ENCODE measurements at places on chromosomes 13 and 19. TPM values are rescaled to one million over a fixed set of nuclear protein-coding genes. Genes with fewer than 3 reads are reported as not detected.
A peak's percentile ranks its signal among the peaks of the same experiment; 100 is the strongest.

Gene FXYD7
- polyA plus RNA-seq = 0.65 TPM

Gene JSRP1
- polyA plus RNA-seq = 111 TPM

Gene FFAR2
- polyA plus RNA-seq = 0.65 TPM

GRCh38 chr13:111080642-111081041, 34.5 kb upstream of the ARHGEF7 start:
- no peak for DNase-seq

DNA sequence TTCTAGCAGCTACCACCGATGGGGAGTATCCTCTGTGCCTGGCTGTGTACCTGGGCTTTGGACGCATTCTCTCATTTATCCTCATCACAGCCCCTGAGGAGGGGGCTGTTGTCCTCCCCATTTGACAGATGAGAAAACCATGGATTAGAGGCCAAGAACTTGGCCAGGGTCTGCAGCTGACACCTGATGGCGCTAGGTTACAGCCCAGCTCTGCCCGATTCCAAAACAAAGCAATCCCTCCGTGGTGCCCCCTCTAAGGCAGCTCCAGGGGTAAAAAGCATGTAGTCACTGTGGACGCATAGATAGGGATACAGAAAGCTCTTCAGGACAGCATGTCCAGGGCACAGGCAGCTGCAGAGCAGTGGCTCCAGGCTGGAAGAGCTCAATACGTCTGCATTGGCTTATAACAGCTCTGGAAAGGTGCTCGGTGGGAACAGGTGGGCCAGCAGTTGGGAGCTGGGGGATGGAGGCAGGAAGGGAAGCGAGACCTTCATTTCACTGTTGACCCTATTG, 35.4 kb upstream of the UQCRFS1 start:
- DNase-seq = no peak

GRCh38 chr13:49071341-49071937, 95.7 kb downstream of the FNDC3A start:
- DNase-seq = no peak

DNA sequence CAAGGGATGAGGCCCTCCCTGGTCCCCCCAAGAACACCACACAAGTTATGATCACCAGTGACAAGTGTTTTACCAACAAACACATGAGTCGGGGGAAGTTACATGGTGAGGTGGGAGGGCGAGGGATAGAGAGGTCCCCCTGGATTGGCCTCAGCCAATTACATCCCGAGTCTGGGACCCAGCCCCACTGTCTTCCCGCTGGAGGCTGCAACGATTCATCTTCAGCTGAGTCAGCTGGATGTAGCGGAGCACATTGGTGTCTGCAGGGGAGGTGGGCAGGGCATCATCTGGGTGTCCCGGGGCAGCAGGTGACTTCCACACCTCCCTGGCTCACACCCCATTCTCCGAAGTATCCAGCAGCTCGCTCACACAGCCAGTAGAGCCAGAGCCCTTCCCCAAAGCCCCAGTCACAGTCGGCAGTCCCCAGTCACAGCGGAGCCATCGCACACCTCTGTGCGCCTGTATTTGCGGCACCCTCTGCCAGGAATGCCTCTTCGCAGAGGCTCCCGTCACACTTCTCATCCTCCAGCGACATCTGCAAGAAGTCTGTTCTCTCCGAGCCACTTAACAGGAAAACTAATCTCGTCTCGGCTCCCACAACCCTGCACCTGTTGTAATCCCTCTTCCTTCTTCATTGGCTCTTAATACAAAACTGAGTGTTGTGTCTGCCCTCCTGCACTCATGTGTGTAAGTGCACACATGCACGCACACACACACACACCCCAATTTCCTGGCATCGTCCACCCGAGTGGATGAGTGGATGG, 2.0 kb downstream of the TTC9B start:
- DNase-seq = no peak

GRCh38 chr13:41061914-41062837, 867 bp downstream of the WBP4 start:
- DNase-seq = no peak

- DNase-seq = no peak
These were observed 24.3 kb upstream of the DCUN1D2 start for GRCh38 chr13:113514847-113515246.

- no peak for DNase-seq
These were observed 2.7 kb upstream of the ZIC2 start for GRCh38 chr13:99978799-99979452.

DNA sequence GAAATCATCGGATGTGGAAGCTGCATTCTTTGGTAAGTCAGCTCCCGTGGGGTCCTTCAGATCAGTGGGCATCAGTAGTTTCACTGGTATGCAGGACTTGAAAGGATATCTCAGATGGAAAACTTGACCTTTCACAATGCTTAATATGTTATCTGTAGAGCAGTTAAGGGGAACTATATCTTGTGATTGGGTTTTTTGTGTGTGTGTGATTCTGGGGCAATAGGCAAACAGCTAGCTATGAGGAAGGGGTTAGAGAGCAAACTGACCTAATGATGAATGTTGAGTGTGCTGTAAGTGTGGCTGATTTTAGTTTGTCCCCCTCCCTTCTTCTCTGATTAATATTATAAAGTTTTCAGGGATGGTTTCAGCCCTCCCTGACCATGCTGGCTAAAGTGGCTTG, 53.3 kb downstream of the ACSBG2 start:
- no peak for DNase-seq

DNA sequence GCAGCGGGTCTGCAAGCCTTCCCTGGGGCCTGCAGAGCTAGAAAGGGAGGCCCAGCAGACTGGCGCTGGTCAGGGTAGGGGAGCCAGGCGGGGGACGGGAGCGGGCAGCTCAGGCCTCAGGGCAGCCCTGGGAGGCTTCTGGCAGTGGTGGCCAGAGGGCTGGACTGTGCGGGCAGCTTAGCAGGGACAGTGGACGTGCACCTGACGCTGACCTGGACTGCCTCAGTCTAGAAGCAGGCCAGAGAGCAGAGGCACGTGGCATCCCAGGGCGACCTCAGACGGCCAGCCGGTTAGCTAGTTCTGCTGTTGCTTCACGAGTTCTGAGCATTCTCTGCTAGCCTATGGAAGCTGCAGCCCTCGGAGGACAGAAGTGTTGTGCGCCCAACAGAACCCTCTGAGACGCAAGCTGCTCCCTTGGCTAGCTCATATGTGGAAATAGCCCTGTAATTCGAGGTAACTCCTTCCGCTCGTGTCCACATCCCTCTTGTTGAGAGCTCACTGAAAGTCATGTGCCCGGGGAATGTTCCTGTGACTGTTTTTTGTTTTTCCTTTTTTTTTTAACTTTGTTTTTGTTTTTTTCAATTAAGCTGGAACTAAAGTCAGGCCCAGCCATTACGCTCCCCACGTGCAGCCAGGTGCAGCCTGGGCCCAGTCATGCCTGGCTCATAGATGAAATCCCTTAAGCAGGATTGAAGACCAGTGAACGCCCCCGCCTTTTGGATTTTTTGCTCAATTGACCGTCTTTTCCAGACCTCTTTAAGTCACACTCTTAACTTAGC, 1.9 kb upstream of the FAM174C start:
- DNase-seq = no peak

DNA sequence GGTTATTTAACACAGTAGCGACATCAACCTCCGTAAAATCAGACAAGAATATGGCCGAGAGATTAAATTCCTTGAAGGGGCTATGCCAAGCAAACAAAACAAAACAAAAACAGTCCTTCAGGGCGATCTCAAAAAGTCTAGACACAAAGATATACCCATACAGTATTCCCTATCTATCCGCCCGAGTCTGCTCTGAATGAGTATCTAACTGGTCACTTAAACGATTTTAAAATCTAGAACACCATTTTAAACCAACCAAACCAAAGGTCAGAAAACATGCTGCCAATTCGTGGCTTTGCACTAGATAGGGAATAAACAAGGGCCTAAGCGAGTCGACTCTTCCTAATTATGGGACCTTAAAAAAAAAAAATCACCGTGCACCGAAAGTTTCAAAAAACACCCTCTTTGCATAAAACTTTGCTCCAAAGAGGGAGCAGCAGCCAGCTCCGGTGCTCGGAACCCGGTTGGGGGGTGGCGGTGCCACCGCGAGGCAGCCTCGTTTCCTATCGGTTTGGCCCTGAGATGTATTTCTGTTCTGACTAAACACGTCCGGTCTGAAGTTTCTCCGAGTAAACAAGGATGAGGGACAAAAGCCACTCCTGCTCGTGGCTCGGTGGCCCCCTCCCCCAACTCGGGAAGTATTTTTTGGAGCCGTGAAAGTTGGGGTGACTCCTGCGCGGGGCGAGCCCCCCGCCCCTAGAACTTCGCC, 1.8 kb downstream of the HMGB1 start:
- DNase-seq = peak; percentile 64

DNA sequence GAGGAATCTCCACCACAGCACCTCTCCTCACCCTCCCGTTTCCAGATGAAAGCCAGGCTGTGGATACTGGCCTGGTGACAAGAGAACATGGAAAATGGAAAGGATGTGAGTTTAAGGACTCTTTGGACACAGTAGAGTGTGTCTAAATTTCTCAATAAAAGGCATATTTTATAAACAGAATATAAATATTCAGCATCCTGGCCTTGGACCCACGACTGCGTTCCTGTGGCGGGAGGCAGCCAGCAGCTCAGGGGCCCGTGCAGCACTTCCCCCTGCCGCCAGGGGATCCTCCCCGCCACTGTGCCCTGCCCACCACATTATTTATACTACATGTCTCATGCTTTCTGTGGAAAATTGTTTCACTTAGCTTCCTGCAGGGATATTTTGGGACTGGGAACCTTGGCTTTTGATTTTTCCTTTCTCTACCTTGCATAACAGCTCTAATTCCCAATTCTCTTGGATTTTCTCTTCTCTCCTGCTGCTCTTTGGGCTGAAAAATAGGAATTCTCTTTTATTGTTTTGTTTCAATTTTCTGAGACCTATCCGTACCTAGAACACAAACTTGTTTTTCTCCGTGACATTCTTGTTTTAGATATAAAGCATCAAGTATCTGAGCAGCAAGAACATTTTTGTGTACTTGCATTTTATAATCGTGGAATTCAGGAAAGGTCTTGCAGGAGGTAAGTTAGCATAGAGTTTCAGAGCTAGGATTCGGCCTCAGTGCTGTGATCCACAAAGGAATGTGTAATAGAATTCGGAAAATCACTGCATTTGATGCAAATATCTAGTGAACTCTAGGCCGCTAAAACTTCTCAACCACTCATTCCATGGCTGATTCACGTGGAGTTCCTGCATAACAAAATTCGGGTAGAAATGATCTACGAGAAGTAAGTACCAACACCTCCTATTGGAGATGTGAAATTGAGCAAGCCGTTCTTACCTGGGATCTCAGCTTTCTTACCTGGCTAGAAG, 107.7 kb upstream of the SPATA13 start:
- peak; percentile 59 for DNase-seq

- no peak for DNase-seq
These were observed 10.7 kb downstream of the NLRP8 start for GRCh38 chr19:55958356-55958755.

DNA sequence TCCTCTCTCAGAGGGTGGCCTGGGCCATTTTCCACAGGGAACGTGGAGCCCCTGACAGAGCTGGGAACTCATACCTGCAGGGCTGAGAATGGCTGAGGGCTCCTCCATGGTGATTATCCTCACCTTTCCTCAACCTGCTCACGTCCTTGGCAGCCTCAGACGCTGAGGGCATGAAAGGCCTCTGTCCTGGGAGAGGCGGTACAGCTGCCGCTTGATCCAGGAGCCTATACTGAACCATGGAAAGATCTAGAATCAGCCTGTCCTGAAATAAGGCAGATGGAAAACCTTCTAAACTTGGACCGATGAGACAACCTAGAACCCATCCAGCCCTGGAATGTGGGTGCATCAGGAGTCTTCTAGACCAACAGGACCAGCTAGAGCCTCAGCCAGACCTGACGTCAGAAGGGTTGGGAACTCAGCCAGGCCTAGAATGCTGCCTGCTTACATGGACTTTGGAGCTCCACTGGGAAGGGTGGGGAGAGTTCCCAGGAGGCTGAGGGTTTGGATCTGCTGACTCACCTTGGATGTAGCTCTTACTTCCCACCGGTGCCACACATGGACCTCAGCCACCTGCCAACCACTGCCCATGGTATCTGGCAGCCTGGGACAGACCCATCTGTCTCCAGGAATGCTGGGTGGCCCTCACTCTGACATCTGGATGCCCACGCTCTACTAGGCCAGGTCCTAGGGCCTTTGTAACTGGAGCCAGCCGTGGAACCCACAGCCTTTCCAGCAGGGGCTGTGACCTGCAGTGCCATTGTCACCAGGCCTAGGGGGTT, 7.5 kb downstream of the KCTD15 start:
- DNase-seq = peak; percentile 44

GRCh38 chr13:21849323-21849722, 178.4 kb downstream of the FGF9 start:
- DNase-seq = no peak

DNA sequence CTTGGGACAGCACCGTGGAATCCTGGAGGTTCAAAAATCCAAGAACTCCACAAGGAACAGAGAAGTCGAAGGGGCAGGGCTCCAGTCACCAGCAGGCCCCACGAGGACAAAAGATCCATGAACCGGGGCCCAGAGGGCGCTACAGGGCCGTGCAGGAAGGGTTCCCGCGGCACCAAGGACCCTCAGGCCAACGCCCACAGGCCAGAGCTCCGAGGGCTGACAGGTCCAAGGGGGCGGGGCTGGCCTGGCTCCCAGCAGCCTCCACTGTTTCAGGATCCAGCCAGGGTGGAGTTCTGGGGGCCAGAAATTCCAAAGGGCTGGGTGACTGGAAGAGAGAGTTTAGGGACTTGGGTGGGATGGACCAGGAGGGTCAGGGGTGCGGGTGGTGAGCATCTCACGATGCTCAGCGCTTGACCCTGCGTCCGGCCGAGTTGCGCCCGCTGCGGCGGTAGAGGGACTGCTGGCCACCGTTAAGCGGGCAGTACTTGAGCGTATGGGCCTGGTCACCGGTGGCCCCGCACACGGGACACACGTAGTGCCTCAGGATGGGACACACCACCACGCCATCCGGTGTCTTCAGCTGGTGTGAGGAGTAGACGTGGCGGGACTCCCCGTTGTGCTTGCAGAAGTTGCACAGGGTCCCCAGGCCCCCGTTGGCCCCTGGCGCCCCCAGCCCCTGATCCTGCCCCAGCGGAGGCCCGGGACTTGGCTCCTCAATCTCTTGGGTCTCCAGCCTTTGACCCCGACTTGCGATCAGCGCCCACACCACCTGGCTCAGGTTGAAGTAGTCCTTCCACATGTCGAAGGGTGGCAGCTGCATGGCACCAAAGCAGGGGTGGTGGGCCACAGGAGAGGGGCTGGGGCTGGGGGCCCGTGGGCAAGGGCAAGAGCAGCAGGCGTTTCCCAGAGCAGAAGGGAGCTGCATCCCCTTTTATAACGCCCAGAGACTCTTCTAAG, at the start of gene NANOS2:
TSS of gene NANOS2 (minus strand) at position 905 of the 957 bp plus-strand sequence. CDS start at position 820, 85 bp downstream.
- no peak for DNase-seq

GRCh38 chr19:31177246-31177645, 172.0 kb downstream of the TSHZ3 start:
- no peak for DNase-seq

DNA sequence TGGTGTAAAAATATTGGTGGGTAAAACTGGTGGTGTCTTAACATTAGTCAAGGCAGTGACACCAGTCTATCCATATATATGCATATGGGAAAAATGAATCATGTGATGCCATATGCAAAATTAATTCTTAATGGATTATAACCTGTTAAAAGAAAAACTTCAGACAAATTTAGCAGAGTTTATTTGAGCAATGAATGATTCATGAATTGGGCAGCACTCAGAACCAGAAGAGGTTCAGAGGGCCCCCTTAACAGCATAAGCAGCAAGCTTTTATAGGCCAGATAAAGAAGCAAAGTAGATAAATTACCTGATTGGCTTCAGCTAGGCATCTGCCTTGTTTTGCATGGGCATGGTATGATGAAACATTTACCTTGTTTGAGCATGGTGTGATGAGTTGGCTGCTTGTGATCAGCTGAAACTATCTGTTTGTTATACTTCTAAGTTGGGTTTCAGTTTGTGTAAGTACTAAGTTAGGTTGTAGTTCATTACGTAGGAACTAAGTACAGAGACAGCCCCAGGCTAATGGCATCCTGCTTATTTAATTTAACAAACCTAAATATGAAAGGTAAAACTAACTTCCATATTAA, 66.6 kb downstream of the DNAJC15 start:
- no peak for DNase-seq
